ENCODE measurements at places on chromosomes 4 and X.

DNA sequence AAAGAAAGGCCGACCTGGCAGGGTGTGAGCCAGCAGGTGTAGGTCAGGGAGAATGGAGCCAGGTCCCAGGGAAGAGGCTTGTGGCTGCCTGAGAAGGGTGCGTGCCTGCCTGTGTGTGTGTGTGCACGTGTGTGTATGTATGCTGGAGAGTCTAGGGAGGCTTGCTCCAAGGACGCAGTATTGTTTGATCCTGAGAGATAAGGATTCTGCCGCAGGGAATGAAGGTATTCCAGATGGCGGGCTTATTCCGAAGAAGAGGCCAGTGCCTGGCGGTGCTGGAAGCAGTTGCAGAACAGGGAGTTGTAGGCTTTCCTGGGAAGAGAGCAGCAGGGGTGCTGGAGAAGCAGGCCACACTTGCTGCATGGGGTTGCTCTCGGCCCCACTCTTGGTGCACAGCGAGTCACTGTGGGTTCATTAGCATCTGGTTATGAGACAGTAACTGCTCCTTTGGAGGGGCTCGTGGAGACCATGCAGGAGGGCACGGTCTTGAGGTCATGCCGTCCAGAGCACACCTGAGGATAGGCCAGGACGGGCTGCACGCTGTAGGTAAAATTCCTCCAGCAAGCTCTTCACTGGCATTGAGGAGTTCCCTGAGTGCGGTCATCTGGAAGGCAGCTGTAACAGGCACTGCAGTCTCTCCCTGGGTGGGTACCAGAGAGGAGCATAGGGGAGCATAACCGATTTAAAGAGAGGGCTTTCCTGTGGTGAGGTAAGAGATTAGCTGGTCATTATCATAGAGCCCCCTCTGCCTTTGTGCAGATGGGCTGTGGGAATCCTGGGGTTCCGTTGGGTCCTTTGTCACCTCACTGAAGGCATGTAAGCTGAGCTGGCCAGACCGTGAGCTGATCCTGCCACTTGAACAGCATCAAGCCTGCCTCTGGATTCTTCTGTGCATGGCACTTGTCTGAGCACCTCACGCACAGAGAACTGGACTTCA is 29.9 kb upstream of the MSANTD1 start:
- no peak for DNase-seq

DNA sequence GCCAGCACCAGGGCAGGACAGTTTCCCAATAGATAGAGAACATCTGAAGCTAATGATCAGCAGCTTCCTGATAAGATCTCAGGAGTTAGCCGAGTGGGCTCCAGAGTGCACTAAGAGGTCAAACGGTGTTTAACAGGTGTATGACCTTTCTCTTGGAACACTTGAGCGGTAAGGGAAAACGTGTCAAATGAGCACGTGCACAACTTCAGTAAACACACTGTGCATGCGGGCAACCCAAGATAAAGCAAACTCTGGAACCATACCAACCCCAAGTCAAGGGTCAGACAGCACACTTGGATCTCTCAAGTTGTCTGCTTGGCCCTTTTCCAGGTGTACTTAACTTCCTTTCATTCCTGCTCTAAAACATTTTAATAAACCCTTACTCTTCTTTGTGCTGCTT is 1941.5 kb upstream of the PCDH10 start:
- no peak for DNase-seq

DNA sequence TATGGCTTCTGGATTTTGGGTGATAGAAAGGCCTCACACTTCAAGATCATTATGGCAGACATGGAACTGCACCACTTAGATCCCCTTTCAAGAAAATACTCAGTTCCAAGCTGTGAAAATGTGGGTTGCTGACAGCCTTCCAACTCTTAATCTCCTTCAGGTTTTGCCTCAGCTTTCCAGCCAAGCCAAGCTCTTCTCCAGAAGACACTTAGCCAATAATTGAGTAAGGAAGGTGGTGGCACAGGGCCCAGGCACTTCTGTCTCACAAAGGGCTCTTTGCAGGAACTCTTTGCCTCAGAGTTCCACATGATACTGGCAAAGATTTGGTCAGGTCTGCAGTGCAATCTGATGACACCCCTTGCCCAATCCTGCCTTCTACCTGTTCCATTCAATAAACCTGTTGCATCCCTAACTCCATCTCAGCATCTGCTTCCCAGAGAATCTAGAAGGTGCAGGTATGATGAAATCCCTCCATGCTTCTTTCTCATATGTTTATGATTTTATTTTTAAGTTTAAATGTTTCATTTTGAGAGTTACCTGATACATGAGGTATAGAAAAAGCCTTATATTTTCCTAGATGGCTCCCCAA is 30.6 kb downstream of the ANXA5 start:
- DNase-seq = no peak

DNA sequence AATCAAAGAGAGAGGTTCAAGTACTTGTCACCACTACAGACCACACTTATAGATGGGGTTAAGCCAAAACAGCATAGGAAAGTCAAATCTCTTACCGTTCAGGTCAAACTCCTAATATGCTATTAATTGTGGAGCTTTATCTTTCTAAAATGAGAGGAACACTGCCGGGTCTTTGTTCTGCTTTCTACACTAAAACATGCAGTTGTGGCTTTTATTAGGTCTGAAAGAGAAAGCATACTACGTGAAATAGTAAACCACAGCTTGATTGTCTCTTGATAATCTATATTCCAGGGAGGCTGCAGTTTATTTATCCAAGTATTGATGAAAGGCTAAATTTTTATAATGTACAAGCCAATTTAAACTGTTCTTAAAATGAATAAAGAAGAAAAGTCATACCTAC is 12.3 kb upstream of the INPP4B start:
- no peak for DNase-seq

DNA sequence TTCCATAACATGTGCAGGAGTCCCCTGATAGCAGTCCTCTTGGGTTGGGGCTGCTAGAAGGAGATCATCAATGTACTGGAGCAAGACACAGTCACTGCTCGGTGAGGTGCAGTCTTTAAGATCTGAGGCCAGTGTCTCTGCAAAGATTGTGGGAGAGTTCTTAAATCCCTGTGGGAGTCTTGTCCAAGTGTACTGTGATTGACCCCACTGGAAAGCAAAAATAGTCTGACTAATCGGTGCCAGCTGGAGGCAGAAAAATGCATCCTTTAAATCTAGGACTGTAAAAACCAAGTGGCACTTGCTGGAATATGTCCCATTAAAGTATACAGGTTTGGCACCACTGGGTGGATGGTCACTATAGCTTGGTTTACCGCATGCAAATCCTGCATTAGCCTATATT is 31.1 kb downstream of the SULT1E1 start:
- no peak for DNase-seq

DNA sequence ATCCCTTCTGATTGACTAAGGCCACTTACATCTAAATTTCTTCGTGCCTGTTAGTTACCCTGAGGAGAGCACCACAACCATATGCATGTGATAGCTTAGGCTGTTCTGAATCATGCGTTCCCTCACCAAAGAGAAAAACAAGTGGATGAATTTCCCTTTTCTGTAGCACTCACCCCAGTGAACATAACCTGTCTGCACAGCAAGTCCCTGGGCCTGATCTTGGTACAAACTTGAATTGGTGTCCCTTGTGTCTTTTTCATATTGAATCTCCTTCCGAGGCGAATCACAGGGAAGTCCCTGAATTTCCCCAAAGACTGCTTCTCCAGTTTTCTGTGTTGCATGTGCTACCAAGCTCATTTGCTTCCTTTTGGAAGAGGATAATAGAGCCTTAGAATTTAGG is 100.4 kb downstream of the KLHL8 start:
- no peak for DNase-seq

GRCh38 chr4:61201961-61202637 is 2.0 kb downstream of the ADGRL3 start:
- DNase-seq = no peak

- no peak for DNase-seq
Observed at GRCh38 chrX:19344661-19345060, 934 bp downstream of the PDHA1 start.

DNA sequence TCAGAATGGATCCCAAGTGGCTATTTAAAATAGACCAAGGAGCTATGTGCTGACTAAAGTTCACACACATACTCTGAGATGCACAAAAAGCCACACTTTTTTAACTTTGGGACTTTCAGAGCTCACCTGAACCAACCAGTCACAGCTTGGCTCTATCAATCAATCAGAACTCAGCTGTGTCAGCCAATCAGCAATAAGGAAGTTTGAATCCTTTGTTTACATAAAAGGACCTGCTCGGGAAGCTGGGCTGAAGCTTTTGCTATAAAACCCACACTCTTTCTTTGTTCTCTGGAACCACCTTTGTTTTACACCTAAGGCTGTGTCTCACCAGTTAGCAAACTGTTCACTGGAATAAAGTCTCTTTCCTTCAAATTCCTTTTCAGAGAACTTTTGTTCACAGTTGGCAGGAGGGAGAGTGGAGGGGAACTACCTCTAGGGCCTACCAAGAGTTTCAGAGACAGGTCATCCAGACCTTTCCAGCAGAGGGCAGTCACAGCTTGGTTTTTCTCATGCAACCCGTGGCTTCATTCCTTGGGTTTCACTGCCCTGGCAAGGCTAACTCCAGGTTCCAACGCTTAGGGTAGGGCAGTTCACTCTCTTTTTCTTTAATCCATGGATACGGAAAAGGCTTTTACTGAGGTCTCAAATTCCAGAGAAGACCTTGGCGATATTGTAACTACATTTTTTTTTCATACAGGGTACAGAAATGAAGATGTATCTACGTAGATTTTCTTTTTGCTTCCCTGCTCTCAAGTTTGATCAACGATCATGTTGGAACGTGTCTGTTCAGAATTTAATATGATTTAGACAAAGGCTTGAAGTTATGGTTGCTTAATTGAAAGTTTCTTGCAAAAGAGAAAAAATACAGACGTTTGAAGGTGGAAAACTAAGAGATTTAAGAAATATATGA is 80.7 kb downstream of the GPRIN3 start:
- peak; percentile 87 for DNase-seq

GRCh38 chrX:121036951-121037350 is 10.5 kb upstream of the GLUD2 start:
- no peak for DNase-seq

DNA sequence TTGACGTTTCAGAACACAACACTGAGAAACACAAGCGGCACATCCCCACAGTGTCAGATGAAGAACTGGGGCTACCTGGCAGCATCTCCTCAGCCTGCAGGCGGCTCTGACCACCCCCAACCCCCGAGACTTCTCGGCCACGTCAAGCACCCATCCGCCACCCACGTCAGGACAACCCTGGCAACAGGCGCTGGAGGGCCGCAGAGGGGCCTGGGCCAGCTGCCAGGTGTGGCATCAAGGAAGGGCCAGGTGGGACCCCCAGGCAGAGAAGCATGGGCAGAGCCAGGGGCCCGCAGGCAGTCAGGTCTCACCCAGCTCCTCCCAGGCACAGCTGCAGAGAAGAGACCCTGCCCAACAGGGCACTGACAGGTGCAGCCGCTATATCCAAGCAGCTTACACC is 22.3 kb downstream of the GAK start:
- no peak for DNase-seq

- no peak for DNase-seq
Observed at GRCh38 chr4:150385606-150386005, 196.3 kb upstream of the MAB21L2 start.

DNA sequence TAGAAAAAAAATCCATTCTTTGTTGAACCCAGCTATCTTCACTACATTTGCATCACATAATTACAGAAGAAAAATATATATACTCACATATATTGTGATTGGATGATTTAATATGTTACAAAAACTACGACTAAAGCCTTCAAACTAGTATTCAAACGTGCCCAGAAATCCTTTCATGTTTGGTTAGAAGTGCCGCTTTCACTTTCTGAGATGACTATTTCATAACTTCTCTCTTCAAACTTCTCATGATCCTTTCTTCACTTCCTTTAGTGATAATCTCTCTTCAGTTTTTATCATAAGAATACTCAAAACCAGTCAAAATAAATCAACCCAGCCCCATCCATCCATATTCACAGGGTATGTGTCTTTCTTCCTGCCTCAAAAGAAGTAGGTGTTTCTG is 50.8 kb upstream of the NAF1 start:
- DNase-seq = no peak

GRCh38 chr4:145189981-145190380 is 9.6 kb upstream of the OTUD4 start:
- DNase-seq = no peak

DNA sequence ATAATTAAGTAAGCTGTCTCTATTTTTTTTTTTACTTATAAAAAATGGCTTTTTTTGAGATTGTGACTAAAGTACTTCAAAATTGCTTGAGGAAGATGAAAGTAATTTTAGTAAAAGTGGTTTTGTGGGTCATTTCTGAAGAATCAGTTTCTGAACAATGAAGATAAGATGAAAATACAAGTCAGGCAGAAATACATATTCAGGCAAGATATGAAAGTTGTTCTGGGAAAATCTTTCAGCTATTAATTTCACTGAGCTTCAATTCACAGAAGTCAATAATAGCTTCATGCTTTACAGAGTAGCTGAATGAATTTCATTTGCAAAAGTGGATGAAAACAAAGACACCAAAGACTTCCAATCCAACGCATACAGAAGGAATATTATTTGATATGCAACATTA is 305.2 kb upstream of the ARSJ start:
- no peak for DNase-seq

GRCh38 chr4:15729910-15730533 is 27.2 kb downstream of the BST1 start:
- DNase-seq = no peak

- no peak for DNase-seq
Observed at GRCh38 chr4:162115333-162115732, 48.5 kb downstream of the FSTL5 start.

Data from ureter (tissue), 1 donor.